LHCN-M2 (cell line): ENCODE measurements at places on chromosomes 11 and 22. TPM values are rescaled to one million over a fixed set of nuclear protein-coding genes. Genes with fewer than 3 reads are reported as not detected.

TUBA8 gene
- 0.26 and 0.46 TPM in 2 replicates for total RNA-seq

EPS8L2 gene
- total RNA-seq, result 10.9 and 16.9 TPM in 2 replicates

NAALADL1 gene
- not detected in 2 replicates for total RNA-seq

PELI3 gene
- total RNA-seq, result 6.5 and 7.2 TPM in 2 replicates

GGTLC3 gene
- not detected in 2 replicates for total RNA-seq

TRIM6 gene
- 1.7 and 2.9 TPM in 2 replicates for total RNA-seq

OR5D18 gene
- not detected in 2 replicates for total RNA-seq

MAPK12 gene
- 31.2 and 33.8 TPM in 2 replicates for total RNA-seq

PIWIL4 gene
- 0.52 and 1.2 TPM in 2 replicates for total RNA-seq

ELFN2 gene
- total RNA-seq, result 0.17 and 0.32 TPM in 2 replicates

DGAT2 gene
- total RNA-seq, result 0.29 and 1.2 TPM in 2 replicates

ZC3H12C gene
- total RNA-seq, result 7.5 and 13.4 TPM in 2 replicates

CYP2D6 gene
- total RNA-seq, result 0.17 TPM in 1 of 2 replicates, not detected in the other

LSP1 gene
- 311 and 321 TPM in 2 replicates for total RNA-seq

GLB1L2 gene
- total RNA-seq, result not detected in 2 replicates

FAM180B gene
- not detected in 2 replicates for total RNA-seq

NCR3LG1 gene
- 2.0 TPM in 2 replicates for total RNA-seq

OR10A5 gene
- total RNA-seq, result not detected in 2 replicates

KLHL35 gene
- 5.7 and 10.1 TPM in 2 replicates for total RNA-seq

PRRG4 gene
- 1.3 TPM in 2 replicates for total RNA-seq

SPECC1L gene
- total RNA-seq, result 34.0 and 39.9 TPM in 2 replicates

PVALB gene
- not detected in 2 replicates for total RNA-seq
